ENCODE measurements at places on chromosomes 13 and 19.

DNA sequence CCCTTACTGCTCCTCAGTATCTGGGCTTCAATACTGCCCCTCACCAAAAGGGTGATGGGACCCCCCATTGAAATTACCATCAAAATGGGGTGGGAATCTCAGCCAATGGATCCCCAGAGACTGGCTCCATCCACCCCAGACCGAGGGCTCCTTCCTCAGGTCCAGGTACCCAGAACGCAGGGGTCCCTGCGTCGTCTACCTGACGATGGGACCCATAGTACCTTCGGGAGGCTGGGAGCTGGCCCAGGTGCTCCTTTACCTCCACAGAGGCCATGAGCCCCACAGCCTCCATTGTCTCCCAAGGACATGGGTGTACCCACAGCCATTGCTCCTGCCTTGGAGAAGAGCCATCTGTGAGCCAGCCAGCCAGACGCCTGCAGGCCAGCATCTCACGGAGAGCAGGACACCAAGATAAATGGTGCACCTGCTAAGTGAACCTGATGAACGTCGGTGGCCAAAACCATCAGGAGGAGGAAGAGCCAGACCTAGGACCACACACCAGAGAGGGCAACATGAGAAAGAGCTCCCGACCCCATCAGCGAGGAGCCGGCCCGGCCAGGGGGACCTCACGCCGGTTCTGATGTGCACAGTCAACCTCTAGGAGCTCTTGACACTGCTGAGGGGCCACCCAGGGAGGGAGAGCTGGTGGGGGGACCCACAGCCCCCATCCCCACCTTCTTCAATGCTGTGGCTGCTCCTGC lies 156.8 kb upstream of the SOX1 start:
- peak; percentile 67 for DNase-seq

GRCh38 chr13:32616883-32617511 lies 30.7 kb downstream of the PDS5B start:
- DNase-seq = no peak

GRCh38 chr13:40313269-40314200 lies 352.9 kb downstream of the FOXO1 start:
- DNase-seq = no peak

DNA sequence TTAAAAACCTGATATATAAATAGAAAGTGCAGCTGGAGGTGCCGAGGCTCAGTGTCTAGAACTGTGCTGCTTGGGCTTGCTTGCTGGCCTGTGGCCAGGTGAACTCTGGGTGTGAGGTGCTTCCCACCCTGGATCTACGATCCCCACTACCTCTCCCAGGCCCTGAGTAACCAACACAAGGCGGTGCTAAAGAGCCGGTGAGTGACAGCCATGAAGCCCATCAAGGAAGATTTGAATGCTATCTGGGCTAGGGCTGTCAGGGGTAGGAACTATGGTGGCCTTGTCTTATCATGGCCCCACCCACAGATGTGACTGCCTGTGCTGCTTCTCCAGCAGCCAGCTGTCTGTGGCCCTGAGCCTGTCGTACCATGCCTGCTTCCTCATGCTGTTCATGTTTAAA lies 25.6 kb upstream of the ZNF91 start:
- no peak for DNase-seq

DNA sequence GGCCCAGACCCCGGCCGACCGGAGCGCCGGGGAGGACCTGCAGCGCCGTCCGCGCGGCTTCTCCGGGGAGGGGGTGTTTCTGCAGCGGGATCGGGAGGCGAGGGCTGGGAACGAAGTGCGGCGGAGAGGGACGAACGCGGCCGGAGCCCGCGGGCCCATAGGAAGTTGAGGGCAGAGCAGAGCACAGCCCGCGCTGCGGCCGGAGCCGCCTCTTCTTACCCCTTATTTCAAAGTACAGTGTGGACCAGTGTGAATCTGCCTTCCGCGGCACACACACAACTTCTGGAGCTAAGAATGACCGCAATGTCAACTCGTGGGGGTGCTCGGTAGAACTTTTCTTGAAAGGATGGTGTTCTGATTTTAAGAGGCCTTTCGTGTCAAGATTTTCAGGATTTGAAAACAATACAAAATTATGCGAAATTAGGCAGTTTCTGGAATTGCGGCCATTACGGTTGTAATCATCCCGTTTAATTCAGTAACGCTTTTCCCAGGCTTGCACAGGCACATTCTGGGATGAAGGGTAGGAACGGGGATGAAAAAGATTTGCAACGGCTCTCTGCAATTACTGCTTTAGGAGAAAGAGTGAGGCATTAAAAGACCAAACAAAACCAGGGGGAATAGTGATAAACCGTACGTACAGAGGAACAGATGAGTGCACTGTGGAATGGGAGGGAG lies 821 bp downstream of the TDRD3 start:
- peak; percentile 82 for DNase-seq

- DNase-seq = no peak
Measured at GRCh38 chr13:24747248-24748060, 16.5 kb upstream of the RNF17 start.
